A549 (cell line): ENCODE measurements at places on chromosomes 1 and 21.
A peak's percentile ranks its signal among the peaks of the same experiment; 100 is the strongest.

DNA sequence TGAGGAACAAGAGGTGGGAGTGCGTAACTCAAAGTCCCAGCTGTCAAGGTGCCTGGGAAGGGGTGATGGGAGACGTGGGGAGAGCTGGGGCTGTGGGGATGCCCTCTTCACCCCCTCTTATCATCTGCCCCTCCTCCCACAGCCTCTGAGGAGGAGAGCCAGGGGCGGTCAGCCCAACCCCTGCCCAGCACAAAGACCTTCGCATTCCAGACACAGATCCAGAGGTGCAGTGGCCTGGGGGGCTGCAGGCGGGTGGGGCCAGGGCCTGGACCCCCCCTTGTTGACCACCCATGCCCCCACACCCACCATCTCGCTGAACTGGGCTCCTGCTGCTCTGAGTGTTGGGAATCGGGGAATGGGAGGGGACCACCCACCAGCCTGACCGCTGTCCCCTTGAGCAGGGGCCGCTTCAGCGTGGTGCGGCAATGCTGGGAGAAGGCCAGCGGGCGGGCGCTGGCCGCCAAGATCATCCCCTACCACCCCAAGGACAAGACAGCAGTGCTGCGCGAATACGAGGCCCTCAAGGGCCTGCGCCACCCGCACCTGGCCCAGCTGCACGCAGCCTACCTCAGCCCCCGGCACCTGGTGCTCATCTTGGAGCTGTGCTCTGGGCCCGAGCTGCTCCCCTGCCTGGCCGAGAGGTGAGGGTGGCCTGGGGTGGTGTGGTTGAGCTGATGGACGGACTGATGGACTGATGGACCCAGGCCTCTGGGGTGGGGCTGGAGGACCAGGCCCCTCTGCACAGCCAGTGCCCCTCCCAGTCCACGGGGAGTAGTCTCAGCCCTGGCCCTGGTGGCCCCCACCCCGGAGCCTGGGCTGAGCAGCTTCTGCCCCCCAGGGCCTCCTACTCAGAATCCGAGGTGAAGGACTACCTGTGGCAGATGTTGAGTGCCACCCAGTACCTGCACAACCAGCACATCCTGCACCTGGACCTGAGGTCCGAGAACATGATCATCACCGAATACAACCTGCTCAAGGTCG is 29.7 kb downstream of the TRIM11 start:
- DNase-seq = no peak

DNA sequence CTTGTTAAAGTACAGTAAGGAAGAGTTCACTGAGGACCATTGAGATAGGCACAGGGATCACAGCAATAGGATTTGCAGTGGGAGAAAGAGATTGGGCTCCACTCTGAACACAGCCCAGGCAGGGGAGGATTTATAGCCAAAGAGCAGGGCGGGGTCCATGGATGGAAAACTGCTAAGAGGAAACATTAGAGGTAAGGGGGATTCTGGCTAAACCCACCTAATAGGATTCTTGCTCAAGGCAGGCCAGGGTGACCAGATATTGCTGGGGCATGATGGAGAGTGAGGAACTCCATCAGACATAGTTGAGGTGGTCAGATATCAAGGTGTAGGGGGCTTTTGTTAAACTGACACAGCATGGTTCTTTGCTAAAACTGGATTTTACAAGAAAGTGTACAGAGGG is 372.8 kb downstream of the NPHP4 start:
- no peak for DNase-seq

- DNase-seq = no peak
Observed at GRCh38 chr21:42542196-42542595, 28.5 kb downstream of the SLC37A1 start.

GRCh38 chr1:59020151-59020997 is 236.5 kb upstream of the JUN start:
- no peak for DNase-seq

- DNase-seq = peak; percentile 36
Observed at GRCh38 chr1:34406833-34407539, 230.3 kb downstream of the C1orf94 start.

- no peak for DNase-seq
Observed at GRCh38 chr1:116690396-116690848, 22.9 kb upstream of the IGSF3 start.

GRCh38 chr1:27099587-27100334 is 55.2 kb downstream of the SLC9A1 start:
- peak; percentile 66 for DNase-seq

DNA sequence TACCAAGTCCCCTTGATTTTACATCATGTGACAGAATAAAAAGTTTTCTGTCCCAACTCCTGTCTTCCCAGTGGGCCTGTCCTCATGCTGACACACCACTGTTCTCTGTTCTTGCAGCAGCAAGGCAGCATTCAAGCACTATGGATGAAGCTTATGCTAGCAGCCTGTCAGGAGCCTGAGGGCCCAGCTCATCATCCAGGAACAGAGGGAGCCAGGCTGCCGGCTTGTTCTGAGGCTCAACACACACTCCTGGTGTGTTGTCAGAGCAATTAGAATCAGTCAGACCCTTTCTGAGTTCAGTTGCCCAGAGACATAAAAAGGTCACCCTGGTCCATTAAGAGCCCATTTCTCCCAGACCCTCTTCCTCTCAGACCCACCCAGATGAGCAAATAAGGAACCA is 282.9 kb downstream of the SEC16B start:
- DNase-seq = no peak

DNA sequence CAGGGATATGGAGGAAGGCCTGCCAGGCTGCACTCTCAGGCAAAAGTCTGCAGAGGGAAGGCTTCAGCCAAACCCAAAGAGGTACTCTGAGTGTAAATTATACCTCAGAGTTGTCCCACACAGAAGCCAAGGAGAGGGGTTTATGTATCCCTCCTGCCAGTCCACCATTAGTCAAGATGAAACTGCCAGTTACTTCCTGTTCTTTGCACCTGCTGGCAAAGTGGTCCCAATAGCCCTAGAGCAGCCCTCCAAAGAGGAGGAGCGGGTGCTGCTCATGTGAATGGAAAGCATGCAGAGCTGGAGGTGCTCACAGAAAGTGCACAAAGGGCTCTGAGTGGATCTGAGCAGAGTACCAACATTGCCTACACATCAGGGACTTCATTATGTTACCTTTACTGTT is 37.1 kb upstream of the MCOLN3 start:
- no peak for DNase-seq

- DNase-seq = peak; percentile 29
Observed at GRCh38 chr1:80392529-80392928, 1386.0 kb upstream of the ADGRL4 start.

- no peak for DNase-seq
Observed at GRCh38 chr21:15255763-15256162, 191.0 kb upstream of the NRIP1 start.

GRCh38 chr1:93350322-93350721 is 4.6 kb downstream of the DR1 start:
- DNase-seq = no peak

- DNase-seq = no peak
Observed at GRCh38 chr1:56227401-56227800, 352.0 kb downstream of the PLPP3 start.

DNA sequence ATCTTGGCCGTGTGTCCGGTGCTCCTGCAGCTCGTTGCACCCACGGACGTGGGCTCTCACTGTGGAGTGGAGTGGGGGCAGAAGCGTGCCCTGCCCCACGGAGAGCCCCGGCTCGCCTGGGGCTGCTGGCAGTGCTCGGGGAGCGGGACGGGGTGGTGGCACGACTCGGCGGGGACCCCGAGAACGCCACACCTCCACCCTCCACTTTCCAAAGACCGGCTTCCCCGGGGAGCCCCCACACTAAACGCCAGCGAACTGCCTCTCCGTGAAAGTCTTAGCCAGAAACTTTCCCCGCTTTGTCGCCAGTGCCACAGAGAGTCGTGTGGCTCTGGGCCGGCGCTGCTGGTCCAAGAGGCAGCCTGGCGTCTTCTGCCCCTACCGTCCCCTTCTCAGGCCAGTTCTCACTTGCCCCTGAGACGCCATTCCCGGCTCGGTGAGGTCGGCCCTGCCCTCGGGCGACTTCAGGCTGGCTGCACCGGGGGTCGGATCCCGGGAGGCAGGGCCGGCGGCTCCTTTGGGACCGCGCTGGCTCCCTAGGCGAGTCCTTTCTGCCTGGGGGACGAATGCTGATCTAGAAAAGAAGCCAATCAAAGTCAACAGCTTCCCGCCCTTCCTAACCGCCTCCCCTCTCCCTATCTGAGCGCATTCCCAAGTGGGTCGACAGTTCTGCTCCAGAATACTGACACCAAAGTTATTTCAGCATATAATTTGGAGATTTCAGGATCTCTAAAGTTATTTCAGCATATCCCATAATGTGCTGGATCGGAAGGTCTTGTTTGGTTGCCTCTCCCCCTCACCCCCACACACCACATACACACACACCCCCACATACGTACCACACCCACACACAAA is 2.6 kb upstream of the SAMD13 start:
- peak; percentile 34 for DNase-seq

DNA sequence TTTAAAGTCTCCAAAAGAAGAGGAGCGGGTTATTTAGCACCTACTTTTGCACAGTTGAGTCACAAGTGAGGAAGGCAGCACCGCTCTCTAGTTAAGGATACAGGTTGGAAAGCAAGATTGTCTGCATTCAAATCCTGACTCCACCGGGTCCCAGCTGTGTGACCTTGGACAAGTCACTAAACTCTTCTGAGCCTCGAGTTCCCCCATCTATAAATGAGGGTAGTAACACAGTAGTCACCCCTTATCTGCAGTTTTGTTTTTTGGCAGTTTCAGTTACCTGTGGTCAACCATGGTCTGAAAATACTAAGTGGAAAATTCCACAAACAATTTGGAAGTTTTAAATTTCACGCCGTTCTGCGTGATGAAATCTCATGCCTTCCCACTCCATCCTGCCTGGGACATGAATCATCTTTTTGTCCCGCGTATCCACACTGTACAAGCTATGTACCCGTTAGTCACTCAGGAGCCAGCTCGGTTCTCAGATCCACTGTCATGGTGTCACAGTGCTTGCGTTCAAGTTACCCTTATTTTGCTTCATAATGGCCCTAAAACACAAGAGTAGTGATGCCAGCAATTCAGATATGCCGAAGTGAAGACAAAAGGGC is 49.4 kb downstream of the CAPZB start:
- DNase-seq = no peak

- no peak for DNase-seq
Observed at GRCh38 chr1:58964880-58965279, 181.0 kb upstream of the JUN start.

DNA sequence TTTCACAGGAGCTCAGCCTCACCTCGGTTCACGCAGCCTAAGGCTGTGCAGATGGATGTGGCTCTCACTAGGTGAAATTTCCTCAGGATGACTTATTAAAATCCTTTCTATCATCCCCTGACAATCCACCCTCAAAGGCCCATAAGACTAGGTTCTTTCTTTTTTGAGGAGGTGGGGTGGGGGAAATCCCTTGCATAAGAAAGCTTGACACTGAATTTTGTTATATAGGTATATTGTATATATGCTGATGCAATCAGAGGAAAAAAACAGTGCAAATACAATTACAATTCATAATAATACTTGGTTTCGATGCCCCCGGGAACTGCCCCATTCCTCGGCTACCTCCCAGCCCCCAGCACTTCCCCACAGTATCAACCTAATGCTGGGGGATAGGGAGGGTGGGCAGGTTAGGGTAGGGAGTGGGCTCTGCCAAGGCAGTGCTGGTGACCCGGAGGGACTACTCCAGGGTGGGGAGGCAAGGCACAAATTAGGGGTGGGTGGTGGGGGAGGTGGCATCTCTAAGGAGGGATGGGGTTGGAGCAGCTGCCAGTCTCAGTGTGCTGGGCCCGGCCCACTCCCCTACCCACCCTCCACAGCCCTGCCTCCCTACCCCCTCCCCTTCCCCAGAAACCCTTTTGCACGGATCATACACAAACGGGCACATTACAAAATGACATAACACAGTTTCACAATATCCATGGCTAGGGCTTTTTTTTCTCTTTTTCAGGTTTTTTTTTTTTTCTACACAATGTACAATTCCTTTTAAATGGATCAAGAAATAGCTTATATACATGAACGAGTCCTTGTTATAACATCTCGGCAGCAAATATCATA is 30.9 kb downstream of the SLC27A3 start:
- DNase-seq = no peak

GRCh38 chr1:27576806-27577227 is 27.1 kb downstream of the AHDC1 start:
- no peak for DNase-seq

DNA sequence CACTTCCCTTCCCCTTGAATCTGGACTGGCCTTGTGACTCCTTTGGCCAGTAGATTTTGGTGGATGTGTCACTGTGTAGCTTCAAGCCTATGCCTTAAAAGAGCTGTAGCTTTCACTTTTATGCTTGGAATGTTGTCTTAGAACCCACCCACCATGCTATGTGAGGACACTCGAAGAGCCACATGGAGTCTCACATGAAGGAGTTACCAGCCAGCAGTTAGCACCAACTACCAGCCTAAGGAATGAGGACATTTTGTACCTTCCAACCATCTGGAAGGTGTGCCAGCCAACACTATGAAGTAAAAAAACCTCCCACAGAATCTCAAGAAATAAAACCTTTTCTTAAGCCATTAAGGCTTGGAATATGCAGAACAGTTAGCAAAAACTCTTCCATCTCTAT is 50.6 kb downstream of the LRRC8B start:
- no peak for DNase-seq

DNA sequence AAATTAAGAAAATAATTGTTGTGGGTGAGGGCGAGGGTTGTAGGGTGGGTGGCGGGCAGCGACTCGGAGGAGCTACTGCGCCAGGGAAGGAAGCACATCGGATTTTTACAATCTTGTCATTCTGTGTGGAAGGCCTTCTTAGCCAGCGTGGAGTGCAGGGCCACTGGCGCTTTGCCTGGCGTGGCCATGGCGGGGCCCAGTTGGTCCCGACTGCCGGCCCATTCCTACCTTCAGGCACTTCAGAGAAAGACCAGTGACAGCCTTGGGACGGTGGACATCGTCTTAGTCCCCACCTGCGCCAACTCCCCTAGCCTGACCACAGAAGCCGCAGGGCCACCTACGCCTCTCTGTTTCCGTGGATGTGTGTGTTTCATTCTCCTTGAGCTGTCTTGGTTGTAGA is 136.9 kb upstream of the NEGR1 start:
- no peak for DNase-seq

DNA sequence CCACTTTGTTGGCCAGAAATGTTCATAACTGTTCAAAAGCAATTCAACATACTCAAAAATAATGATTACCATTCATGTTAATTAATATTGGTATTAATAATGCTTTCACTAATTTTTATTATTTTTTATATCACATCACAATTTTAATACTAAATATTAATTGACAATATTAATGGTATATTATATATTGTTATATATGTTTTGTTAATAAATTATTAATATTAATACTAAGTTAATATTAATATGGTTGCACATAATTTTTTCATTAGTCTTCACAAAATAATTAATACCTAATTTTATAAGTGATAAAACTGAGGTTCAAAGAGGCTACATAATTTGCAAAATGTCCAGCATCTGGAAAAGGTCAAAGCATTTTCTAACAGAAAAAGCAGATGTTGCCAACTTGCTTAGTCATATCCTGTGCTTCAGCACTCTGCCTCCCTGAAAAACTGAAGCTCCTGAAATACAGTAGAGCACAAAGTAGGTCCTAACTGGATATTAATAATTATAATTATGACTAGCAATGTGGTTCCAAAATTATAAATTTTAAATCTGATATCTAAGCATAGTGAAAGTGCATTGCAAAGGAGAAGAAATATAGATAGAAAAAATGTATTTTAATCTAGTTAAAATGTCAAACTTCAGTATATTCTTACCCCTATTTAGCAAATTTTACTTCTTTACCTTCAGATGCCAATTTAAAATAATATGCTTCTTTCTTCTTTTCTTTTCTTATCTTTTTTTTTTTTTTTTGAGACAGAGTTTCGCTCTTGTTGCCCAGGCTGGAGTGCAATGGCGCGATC is 123.2 kb upstream of the TNFSF4 start:
- DNase-seq = peak; percentile 59

- no peak for DNase-seq
Observed at GRCh38 chr21:27545754-27546349, 579.0 kb upstream of the ADAMTS5 start.
